Glutamatergic neuron (in vitro differentiated cells): ENCODE measurements at places on chromosomes 5 and 9.
A peak's percentile ranks its signal among the peaks of the same experiment; 100 is the strongest.

DNA sequence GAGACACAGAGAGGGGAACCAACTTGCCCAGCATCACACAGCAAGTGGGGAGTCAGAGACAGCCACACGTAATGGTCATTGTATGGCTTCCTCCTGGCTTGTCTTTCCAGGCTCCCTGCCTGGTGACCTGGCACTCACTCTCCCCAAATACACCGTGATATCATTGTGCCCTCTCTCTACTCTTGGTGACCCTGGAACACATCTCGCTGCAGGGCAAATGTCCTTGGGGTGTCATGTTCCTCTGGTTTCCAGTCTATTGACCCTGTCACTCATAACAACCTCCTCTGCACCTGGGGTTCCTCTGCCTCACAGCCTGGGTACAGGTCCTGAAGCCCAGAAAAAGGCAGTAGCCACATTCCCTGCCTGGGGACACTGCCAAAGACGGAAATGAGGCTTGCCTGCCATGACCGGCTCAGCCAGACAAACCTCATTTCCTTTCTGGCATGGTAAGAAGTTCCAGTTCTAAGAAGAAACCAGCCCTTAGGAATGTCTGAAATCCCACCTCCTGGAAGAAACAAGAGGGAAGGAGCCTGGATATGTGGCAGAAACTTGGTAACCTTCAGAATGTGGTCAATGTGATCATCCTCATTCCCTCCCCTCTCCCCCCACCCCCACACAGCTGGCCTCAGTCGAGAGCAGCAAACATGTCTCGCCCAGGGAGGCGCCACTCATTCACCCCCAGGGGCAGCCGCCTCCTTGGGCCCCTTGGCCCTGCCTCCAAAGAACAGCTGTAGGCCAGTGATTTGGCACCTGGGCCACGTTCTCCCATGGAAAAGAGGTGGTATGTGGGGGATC is 30.6 kb upstream of the SMU1 start:
- DNase-seq = no peak

- no peak for DNase-seq
These were observed 138.8 kb downstream of the TRPM6 start for GRCh38 chr9:74748966-74749365.

GRCh38 chr5:174338185-174339010 is 292.9 kb downstream of the NSG2 start:
- no peak for DNase-seq

GRCh38 chr9:99660191-99660636 is 161.5 kb upstream of the NR4A3 start:
- DNase-seq = no peak

- no peak for DNase-seq
These were observed 162.7 kb downstream of the SYK start for GRCh38 chr9:90964101-90965020.

GRCh38 chr9:96129747-96130146 is 172.2 kb downstream of the HSD17B3 start:
- DNase-seq = no peak

GRCh38 chr5:132342291-132343180 is 27.0 kb upstream of the SLC22A5 start:
- DNase-seq = no peak

GRCh38 chr5:163033656-163034055 is 403.7 kb upstream of the CCNG1 start:
- no peak for DNase-seq

GRCh38 chr5:65693121-65693520 is 28.8 kb downstream of the SGTB start:
- DNase-seq = no peak

DNA sequence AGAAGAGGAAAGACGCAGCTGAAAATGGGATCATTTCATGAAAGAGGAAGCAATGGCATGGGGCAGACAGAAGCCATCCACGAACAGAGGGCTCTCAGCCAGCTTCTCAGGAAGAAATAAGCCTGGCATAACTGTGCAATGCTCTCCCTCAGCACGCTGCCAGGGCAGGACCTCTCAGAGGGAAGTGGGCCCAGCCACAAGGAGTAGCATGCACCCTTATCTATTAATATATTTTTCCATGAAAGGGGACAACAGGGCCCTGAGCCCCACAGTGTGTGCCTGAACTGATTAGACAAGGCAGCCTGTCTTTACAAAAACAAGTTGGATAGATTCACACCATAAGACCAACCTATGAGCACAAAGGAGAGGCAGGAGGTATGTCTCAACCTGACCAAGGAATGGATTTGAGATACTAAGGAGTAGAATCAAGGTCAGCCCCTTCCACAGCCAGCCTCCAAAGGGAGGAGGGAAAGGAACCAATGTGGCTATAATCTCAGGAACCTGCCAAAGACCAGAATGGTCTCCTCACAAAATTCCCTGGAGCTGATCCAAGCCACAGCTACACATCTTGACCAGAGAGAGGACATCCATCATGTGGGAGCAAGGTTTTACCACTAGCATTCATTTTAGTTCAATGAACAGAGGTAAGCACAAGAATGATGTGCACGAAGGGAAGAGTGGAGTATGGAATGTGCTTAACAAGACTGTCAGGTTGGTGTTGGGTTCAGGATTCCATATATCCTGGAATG is 154.8 kb downstream of the SIL1 start:
- no peak for DNase-seq

DNA sequence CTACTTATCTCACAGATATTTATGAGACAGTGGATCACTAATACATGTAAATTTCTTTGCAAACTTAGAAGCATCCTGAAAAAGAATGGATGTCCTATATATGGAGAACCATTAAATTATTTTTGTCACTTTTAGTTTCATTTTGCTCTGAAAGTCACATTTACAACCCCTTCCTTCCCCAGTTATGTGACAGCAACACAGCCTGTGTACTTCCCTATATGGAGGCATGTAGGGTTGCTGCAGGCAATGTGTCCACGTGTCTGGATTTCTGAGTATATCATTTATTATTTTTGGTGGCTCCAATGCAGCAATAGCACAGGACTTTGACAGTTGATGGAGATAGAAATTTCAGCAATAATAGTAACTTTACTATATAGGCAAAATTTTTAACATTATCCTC is 156.4 kb downstream of the ST8SIA4 start:
- no peak for DNase-seq

- no peak for DNase-seq
These were observed 600.2 kb upstream of the TLE4 start for GRCh38 chr9:78971540-78971939.

GRCh38 chr5:15835514-15835913 is 335.5 kb downstream of the FBXL7 start:
- no peak for DNase-seq

DNA sequence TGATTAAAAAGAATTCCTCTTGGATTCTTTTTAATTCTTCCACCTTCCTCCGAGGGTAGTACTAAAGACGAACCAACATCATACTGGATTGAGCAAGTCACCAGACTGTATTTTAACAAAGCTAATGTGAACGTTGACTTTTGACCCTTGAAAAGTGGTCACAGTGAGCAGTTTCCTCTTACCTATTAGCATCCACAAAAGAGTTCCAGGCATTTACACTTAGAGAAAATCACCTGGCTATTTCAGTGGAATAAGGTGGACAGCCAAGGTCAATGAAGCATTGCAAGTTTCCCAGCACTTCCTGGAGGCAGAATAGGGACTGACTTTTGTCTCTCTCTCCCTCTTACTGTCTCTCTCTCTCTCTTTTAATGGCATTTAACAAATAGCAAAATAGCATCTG is 145.1 kb upstream of the DAB2 start:
- no peak for DNase-seq

DNA sequence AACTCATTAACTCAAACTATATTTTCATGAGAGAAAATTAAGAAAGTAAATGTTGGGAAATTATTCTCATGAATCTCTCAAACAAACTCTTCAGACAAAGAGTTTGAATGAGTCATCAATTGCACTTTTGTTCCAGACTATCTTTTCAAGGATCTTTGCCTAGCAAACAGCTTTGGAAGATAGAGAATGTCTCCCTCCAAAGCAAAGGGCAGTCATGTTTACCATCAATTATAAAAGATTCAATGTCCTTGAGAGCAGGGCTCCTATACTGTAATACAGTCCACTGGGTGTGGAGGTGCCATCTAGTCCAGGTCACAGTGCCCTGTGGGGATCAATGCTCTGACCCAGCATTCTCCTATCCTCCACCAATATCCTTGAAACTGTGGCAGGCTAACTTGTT is 1429.3 kb downstream of the EFNA5 start:
- no peak for DNase-seq

GRCh38 chr9:105466898-105467455 is 19.1 kb downstream of the FSD1L start:
- no peak for DNase-seq

GRCh38 chr5:135251093-135251492 is 147.9 kb downstream of the MACROH2A1 start:
- DNase-seq = no peak

DNA sequence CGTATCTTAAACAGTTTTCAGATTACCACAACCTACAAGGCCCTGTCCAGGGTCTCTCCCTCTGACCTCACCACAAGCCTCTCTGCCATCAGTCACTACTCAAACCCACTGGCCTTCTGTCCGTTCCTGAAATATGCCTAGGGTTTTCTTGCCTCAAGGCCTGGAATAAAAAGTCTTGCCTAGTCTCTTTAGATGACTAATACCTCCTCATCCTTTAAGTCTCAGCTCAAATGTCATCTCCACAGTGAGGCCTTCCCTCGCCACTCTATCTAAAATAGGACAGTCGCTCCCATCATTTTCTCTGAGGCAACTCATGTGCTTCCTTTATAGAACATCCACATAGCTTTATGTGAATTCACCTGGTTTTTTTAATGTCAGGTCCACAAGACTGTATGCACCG is 5.2 kb downstream of the DENND1A start:
- no peak for DNase-seq

- peak; percentile 74 for DNase-seq
These were observed 2.4 kb upstream of the TRIM7 start for GRCh38 chr5:181207214-181207959.

GRCh38 chr5:82334085-82334692 is 56.0 kb upstream of the RPS23 start:
- no peak for DNase-seq

DNA sequence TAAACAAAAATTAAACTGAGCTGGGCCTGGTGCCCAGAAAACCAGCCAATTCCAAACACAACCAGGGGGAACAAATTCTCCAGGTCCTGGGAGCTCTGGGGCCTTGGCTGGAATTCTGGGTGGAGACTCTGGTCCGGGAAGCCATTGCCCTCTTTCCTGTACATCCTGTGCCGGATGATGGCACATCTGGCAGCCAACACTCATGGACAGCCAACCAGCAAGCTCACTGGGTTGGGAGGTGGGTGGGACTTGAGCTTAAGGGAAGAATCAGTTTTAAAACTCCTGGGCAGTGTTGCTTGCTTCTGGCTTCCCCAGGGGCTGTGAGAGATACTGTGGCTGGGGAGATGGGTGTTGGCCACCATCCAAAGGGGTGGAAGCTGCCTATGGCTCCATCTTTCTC is 56.1 kb downstream of the PCDH1 start:
- no peak for DNase-seq

- no peak for DNase-seq
These were observed 34.7 kb downstream of the ARHGEF37 start for GRCh38 chr5:149615976-149616375.

DNA sequence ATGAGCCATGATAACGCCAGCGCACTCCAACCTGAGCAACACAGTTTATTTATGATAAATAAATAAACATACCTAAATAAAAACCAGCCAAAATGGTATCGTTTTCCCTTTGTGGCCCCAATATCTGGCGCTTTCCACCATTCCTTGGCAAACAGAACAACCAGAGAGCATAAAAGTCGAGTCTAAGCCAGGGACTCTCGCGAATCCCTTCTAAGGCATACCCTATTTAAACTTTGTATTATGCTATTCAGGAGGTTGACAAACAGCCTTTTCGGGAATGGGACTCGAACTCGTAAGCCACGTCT is 386 bp upstream of the MATR3 start:
- DNase-seq = no peak

- peak; percentile 91 for DNase-seq
These were observed at the start of gene ZNF483 for GRCh38 chr9:111525056-111525977. TSS of gene ZNF483 (plus strand) at chr9:111525179. CDS start at chr9:111527396, 2,217 bp downstream.

- no peak for DNase-seq
These were observed 8.9 kb downstream of the RAB24 start for GRCh38 chr5:177294632-177295031.

DNA sequence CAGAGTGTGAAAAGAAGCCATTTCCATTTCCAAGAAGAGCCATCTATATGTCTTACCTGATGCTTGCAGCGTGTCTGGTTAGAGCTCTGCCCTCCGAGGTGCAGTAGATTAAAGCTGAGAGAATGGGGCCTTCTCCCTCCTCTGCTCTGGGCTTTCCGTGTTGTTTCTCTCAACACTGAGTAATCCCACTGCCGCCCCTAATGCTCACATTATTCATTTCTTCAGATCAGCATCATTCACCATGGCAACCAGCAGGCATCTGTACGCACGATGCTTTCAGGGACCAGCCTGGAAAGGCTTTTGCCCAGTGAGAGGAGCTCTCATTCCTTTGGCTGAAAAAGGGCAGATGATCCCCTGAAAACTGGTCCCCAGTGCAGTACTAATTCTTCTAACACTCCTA is 79.6 kb downstream of the CYFIP2 start:
- DNase-seq = no peak

GRCh38 chr5:58410441-58410840 is 49.4 kb downstream of the PLK2 start:
- DNase-seq = no peak

GRCh38 chr9:132514821-132515220 is 67.6 kb upstream of the BARHL1 start:
- DNase-seq = no peak
